ENCODE measurements at places on chromosomes 3 and 15.
A peak's percentile ranks its signal among the peaks of the same experiment; 100 is the strongest.

DNA sequence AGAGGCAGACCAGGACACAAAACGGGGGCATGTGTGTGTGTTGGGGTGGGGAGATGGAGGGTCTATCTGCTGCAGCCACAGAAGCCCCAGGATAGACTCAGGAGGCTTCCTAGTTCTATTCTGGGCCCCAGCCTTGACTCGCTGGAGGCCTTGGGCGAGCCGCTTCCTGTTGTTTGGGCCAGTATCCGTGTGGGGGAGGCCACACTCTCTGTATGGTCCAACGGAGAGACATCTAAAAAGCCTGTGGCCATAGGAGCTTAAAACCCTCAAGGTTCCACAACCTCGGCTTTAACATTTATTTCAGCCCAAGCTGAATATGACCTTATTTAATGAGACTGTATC is 32.8 kb downstream of the POC1A start:
- DNase-seq: peak; percentile 46

DNA sequence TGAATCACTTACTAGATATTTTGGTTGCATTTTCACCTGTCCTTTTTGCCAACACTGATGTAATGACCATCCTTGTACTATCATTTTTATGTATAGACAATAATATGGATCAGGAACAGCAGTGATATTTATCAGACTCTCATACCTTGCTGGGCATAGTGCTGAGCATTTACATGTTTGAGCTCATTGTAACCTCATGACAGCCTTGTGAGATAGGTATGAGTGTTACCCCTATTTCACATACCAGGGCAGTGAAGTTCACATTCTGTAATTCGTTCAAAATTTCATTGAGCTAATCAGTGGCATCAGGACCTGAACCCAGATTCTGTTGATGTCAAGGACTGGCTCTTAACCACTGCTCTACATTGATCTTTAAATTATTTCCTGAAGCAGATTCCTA is 221.5 kb upstream of the TBL1XR1 start:
- DNase-seq: no peak

DNA sequence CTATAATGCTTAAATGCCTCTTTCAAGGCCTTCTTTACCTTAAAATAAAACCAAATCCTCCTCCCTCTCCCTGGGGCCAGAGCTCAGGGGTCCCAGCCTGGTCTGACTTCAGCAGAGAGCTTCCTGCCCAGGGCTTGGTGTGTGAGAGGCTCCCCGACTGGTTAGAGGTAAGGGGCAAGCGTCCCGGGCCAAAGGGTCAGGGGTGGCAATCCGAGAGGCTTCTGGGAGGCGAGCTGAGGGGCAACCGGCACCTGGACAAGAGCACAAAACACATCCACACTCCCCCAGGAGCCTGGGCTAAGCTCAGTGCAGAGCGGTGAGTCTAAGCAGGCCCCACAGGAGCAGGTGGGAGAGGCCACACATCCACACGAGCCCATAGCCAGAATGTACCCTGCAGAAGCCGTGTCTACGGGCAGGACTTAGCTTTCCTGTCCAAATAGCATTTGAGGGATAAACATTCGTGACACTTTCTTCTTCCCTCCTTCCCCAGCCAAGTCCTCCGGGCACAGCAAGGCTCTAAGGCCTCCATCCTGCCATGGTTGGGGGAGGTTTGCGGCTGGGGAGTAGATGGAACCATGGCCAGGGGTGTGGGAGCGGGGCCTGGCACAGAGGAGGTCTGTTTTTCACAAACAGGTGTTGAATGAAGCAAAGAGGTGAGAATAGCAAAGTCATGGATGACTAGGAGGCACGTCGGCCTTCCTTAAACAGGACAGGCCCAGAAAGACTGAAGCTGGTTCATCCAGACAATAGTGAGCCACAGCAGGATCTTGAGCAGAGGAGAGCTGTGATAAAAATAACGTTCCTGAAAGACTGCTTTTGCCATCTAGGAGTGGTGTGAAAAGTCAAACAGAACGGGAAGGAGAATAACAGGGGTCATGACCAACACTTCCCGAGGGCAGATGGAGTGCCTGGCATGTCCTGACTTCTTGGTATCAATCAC is 98.7 kb upstream of the IQSEC1 start:
- DNase-seq: no peak

DNA sequence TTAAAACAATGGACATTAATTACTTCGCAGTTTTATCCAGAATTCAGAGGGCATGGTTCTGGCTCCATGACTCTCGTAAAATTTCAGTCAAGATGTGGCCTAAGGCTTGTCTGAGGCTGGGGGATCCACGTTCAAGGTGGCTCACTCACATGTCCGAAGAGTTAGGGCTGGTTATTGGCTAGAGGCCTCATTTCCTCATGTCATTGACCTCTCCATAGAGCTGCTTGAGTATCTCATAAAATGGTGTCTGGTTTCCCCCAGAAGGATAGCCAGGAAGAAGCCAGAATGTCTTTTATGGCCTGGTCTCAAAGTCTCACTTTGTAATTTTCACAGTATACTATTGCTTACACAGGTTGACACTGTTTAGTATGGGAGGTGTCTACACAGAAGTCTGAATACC is 67.3 kb upstream of the DCBLD2 start:
- DNase-seq: no peak

- no peak for DNase-seq
Observed at GRCh38 chr15:86872782-86873181, 793.1 kb downstream of the AGBL1 start.

GRCh38 chr3:72973031-72973723 is 23.4 kb upstream of the PPP4R2 start:
- DNase-seq: no peak

- DNase-seq: peak; percentile 60
Observed at GRCh38 chr15:42385206-42385979, 26.1 kb downstream of the CAPN3 start.

GRCh38 chr3:30256474-30256873 is 349.9 kb upstream of the TGFBR2 start:
- DNase-seq: no peak

GRCh38 chr3:11835028-11835639 is 11.6 kb downstream of the TAMM41 start:
- DNase-seq: peak; percentile 21

- DNase-seq: no peak
Observed at GRCh38 chr15:65979316-65979715, 110.0 kb downstream of the RAB11A start.

DNA sequence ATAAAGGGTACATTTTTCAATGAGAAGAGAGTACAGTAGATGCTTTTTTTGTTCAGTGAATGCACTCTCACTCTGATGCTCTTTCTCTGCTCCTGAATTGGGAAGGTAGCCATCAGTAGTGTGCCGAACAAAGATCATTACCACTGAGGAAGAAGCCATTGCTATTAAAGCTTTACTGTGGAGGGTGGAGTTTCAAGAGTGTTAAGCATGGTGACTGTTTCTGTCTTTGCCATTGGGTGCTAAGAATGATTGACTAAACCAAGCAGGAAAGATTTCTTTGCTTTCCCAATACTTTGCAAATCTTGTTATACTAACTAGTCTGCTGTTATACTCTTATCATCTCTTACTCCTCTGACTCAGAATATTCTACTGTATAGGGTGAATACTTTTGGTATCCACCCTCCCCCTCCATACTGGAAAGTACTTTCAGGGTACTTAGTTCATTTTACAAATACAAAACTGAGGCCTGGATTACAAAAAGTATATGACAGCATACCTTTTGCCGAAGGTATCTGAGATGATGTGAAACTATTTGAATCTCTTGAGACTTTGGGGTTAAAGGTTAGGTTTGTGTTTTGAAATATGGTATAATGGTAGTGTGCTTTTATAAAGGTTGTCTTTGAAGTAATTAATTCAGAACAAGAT is 1.7 kb downstream of the RAB11A start:
- DNase-seq: peak; percentile 62

DNA sequence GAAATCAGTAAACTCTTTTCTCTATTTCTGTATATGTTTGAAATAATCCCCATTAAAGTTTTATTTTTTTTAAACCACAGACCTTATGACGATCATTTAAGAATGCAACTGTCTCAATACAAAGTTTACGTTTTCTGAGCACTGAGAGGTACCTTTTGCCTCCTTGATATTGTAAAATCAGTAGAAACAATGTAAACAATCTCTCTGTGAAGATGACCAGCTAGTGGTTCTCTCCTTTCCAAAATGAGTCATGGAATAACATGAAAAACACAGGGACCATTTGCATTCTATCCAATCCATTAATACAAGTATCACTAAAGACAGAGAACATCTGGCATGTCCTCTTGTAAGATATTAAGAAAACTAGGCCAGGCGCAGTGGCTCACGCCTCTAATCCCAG is 48.8 kb downstream of the RAD18 start:
- no peak for DNase-seq

GRCh38 chr3:62938583-62938982 is 63.4 kb upstream of the CADPS start:
- DNase-seq: no peak

DNA sequence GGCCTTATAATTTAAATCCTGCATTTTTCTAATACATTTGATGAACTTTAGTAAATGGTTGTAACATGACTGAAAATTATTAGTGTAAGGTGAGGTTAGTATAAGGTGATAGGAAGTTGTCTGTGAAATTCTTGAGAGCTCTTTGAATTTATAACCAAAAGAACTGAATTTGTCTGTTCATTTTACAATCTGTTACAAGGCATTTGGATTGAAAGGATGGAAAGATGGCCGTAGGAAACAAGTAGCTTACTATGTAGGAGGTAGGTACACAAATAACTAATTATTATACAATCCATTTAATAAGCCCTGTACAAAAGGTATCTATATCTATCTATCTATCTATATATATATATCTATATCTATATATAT is 6.6 kb downstream of the DIPK2A start:
- DNase-seq: no peak

DNA sequence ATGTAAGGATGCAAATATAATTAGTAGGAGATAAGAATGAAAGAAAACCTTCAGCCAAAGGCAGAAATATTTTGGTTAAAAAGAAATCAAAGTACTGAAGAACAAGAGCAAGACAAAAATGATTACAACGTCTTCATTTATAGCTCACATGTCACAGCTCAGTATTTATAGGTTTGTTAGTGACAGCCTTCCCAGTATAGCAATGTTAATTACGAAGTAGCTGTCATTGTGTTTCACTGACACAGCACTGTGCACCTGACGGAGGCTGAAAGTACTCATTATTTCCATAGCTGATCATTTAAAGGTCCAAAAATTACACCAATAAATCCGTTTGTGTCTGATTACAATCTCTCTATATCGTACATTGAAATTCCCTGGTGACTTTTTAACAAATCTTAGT is 561 bp upstream of the OSTN start:
- no peak for DNase-seq

DNA sequence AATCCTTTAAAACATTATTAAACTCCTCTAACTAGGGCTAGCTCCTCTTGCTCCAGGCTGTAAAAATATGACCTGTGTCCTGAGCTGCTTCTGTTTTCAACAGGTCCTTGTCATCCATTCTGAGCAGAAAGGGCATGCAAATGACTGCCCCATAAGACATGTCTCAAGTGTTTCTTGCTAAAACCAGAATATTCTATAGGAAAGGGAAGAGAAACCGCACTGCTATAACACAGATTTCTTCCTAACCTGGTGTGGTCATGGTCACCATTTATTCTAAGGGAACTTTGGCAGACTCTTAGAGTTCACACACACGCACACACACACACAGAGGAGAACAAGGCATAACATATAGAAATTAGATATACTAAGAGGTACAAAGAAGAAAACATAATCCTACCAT is 34.2 kb upstream of the B3GNT5 start:
- DNase-seq: no peak

DNA sequence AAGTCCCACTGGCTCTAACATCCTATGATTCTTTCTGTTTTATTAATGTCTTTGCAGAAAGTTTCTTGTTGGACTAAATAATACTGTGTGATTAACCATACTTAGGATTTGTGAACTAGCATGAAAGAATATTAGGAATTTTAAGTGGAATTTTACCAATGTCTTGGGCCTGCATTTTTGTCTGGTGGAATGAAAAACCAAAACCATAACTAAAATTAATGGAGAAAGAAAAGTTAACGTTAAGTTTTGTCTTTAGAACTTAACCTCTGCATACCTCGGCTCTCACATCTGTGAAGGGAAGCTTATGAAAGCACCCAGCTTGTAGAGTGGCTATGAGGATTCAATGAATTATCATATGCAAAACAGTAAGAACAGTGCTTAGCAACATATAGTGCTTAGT is 6.5 kb downstream of the FBN1 start:
- DNase-seq: no peak

DNA sequence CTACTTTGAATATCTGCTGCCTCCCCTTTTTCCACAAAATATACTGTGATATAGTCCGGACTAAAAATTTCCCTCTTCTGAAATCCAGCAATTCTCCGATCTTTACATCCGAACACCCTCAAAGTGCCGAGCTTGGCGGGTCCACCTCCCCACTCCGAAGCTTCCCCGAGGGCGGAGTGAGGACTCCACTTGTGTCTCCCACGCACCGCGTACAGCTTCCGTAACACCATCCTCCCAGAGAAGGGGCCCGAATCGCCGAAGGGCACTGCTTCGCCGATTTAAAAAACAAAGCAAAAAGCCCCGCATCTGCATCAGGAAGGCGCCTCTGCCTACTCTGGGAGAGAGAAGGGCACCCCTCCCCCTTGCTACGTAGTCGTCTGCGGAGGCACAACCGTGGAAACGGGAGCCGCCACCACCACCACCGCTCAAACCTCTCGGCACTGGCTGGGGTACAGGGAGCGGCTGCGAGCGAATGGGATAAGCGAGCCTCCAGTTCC is 551 bp downstream of the NCBP2 start:
- peak; percentile 67 for DNase-seq

DNA sequence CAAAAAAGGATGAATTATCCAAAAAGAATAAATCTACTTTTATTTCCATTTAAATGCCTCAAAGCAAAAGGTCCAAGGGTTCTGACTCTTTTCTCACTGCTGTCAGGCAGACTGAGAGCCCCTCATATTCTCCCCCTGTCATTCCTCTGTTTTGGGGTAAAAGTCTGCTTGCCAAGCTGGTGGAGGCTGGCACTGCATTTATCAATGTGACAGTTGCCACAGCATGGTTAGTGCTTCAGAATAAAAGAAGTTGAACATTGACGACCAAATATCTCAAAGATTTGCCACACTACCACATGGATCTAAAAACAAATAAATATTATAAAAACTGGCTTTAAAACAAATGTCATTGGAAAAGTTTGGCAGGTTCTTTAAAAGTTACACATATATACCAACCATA is 89.2 kb upstream of the SNRK start:
- no peak for DNase-seq
